ENCODE measurements at places on chromosomes 6 and 20. TPM values are rescaled to one million over a fixed set of nuclear protein-coding genes. Genes with fewer than 3 reads are reported as not detected.

- DNase-seq = no peak
Measured at GRCh38 chr6:42302411-42302810, 84.8 kb upstream of the MRPS10 start.

OOEP gene
- total RNA-seq = not detected

GRCh38 chr6:101517632-101518031 lies 124.1 kb downstream of the GRIK2 start:
- no peak for DNase-seq

DNA sequence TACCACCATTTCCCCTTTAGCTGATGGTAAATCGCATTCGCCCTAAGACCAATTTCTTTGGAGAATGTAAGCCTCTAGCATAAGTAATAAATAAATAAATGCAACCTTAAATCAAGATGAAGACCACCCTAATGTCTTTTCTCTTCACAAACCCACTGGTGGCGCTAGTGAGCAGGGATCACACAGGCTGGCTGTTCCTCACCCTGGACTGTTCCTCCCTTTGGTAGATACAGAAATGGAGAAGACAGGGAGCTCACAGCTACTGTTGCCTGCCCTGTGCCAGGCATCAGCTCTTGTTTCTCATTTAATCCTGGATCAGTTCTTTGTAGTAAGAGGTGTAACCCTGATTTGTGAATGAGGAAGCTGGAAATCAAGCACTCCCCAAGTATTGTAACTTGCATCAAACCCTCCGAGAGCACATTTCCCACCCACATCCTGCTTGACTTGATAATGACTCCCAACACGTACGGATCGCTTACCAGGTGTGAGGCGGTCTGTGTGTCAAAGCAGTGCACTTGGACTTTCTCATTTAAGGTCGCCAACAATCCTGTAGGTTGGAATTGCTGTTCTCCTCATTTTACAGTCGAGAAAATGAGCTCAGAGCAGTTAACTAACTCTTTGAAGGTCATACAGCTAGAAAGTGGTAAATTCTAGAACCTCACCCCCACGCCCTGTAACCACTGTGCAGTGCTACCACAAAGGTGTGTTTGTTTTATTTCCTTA lies 236.1 kb downstream of the TSHZ2 start:
- DNase-seq = no peak

GRCh38 chr6:87259791-87260190 lies 62.6 kb upstream of the SMIM8 start:
- DNase-seq = no peak

MATN4 gene
- total RNA-seq = not detected

DNA sequence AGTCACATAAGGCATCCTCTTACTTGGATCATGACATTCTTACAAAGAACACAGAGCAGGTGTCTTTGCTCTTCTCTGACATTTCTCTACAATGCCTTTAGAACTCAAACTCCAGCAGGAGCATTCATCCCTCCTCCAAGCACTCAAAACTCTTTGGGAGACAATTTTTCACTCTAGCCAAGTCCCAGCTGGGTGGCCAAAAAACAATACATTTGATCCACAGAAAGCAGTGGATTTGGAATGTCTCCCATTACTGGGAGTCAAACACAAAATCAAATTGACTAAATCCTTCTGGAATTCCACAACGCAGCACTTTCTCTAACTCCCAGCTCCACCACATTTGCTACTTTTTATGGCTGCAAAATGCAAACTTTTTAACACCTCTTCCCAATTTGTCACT lies 108.6 kb upstream of the VGLL2 start:
- no peak for DNase-seq

HNF4A gene
- not detected for total RNA-seq

TFAP2A gene
- 14.2 TPM for total RNA-seq

- no peak for DNase-seq
Measured at GRCh38 chr20:44745598-44746366, at the start of gene KCNK15. Gene KCNK15, plus strand, starts transcription at chr20:44745865. Its CDS starts 46 bp downstream, at chr20:44745911.

AKAP12 gene
- total RNA-seq = 8.8 TPM

- DNase-seq = peak; percentile 17
Measured at GRCh38 chr6:158040051-158040803, 58.6 kb downstream of the SYNJ2 start.

GRCh38 chr20:3889489-3890397 lies 556 bp downstream of the PANK2 start:
- DNase-seq = no peak

DNA sequence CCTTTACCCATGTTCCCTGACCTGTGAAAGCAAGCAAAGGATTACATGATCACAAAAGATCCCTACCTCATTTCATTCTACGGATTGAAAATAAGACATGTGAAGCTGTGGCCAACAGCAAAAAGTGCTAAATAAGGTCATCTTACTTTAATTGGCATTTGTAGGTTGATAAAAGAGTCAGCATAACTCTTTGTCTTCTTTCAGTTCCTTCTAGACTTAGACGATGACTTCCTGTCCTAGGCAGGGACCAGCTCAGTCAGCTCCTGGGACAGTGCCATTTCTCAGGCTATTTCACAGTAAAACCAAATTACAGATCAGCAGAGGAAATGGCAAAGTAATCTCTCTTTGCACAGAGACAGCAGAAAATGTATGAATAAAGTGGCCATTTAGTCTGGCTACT lies 480.7 kb downstream of the RFPL4B start:
- no peak for DNase-seq

Measured in NCI-H460 (cell line).